Esophagus squamous epithelium (tissue), 5 donors: ENCODE measurements at places on chromosomes 5 and 9.

DNA sequence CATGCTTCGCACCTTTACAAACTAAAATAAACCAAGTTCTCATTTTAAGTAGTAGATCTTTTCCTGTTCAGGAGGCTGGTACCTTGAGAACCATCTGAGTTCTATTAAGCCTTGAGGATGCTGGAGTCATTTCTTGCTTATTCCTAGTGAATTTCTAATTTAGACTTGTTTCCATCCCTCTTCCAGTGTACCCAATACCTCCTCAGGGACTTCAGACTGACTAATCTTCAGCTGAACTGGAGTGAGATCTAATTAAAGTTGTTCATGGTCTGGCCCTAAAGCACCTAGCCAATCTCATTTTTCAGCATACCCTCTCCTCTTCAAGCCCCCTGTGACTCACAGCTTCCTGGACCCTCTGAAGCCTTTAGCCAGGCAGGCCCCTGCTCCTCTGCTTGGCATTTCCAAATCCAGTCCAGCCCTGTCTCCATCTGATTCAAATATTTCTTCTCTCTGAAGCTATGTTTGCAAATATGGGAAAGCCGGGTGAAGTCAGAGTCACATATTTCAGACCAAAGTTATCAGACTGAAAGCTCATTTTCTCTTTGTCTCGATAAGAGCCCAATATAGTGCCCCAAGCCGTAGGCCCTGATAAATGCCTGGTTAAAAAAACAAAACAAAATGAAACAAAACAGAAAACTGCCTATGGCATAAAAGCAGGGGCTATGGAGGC lies 19.4 kb upstream of the TNFSF15 start:
- no peak for DNase-seq

- no peak for DNase-seq
Measured at GRCh38 chr5:7047511-7048261, 334.5 kb downstream of the TENT4A start.

GRCh38 chr5:157390551-157391297 lies 69.3 kb upstream of the NIPAL4 start:
- DNase-seq, result no peak

DNA sequence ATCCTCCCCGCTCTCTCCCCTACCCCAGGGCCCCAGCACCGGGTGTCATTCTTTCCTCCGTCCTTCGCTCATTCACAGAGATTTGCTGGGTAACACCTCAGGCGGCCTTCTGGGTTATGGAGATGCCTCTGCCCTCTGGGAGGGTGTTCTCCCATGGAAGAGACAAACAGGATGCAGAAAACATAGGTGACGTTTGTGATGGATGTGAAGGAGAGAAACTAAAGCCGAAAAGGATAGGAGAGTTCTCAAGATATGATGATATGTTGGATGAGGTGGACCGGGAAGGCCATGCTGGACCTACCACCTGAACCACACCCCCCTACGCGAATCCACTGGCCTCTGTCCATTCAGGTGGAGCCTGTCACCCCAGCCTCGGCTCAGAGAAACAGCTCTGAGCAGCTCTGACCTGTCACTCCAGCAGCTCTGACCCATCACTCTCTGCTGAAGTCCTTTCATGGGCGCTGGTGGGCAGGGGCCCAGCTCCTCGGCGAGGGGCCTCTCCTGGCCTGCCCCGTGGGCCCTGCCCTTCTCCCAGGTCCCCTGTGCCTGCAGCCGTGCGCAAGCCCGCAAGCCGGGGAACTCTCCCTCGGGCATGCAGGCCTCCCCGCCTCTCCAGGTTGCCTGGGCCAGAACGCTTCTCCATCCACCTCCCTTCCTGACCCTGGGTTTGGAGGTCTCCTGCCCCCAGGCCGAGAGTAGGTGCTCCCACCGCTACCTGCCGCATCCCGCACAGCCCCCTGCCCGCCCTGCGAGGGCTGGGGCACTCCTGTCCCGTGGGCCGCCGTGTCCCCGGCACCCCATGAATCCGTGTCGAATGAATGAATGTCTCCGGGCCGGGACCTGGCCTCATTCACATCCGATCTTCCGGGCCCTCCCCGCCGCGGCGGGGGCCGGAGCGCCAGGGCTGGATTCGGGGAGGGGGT lies 717 bp upstream of the NCS1 start:
- DNase-seq, result no peak

GRCh38 chr5:44714871-44715561 lies 93.7 kb upstream of the MRPS30 start:
- DNase-seq, result no peak

- no peak for DNase-seq
Measured at GRCh38 chr9:128621730-128622455, 34.8 kb downstream of the DYNC2I2 start.

DNA sequence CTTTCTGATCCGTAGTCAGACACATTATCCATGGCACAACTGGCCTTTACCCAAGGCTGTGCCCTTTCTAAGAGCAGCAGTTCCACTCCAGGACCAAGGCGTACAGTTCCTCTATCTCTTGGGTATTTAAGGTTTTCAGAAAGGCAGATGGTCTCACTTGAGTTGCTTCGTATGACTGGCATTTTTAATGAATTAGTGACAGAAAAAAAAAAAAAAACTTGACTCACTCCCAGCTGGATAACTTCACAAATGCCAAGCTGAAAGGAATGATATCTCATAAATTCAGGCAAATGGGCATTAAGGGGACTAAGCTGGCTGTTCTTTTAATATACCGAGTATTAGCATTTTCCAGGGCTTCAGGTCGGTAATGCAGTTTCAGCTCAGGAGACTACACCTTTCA lies 60.7 kb downstream of the SLC24A2 start:
- DNase-seq, result no peak

DNA sequence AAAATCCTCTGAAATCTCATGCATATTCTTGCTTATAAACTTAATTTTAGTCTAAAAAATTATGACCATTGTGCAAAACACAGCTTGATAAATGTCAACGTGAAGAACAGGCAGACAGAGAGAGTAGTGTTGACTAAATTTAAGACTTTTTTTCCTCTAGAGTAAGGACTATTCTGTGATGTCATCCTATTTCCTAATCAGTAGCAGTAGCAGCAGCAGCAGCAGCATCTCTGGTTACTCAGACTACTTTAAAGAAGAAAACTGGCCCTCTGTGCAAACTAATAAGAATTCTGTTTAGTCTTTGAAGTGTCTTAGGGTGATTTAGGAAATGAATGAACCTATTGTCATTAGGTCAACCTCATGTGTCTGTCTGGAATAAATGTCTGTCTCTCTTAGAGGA lies 403.0 kb downstream of the HINT1 start:
- DNase-seq, result no peak

GRCh38 chr5:140007311-140007710 lies 35.8 kb downstream of the NRG2 start:
- no peak for DNase-seq

- DNase-seq, result no peak
Measured at GRCh38 chr9:93709600-93710369, 133.4 kb downstream of the PHF2 start.

DNA sequence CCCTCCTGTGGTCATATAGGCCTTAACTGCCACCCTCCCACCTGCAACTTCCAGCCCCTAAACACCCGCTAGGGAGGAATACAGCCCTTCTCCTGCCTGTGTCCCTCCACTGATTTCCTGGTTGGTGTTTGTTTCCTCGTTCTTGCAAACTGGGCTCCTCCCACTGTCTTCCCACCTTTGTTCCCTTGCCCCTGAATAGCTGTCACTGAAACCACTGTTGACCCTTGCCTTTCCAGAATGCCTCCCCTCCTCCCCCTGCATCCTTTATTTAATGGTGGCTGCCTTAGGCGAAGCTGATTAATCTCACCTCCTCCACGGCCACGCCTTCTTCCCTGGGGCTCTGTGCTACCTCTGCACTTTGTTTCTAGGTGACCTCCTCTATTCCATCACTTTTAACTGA lies 626.7 kb downstream of the BNC2 start:
- no peak for DNase-seq

DNA sequence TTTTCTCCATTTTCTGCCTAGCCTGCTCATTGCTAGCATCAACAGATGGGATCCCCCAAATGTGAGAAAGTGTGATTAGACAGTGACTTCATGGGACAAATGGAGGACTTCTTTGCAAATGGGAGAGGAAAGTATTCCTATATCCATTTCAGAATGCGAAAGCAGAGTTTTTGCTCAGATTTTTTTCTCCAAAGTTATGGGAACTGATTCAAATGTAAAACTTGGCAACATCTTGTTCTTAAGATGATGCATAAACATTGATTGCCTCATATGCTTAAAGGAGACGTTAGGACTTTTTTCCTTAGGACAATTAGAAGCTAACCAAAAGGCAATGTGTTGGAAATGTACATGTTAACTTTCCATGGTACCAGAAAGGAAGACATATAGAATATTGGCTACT lies 704.3 kb upstream of the ZNF608 start:
- no peak for DNase-seq

GRCh38 chr5:82918311-82919031 lies 158.7 kb downstream of the TMEM167A start:
- no peak for DNase-seq

DNA sequence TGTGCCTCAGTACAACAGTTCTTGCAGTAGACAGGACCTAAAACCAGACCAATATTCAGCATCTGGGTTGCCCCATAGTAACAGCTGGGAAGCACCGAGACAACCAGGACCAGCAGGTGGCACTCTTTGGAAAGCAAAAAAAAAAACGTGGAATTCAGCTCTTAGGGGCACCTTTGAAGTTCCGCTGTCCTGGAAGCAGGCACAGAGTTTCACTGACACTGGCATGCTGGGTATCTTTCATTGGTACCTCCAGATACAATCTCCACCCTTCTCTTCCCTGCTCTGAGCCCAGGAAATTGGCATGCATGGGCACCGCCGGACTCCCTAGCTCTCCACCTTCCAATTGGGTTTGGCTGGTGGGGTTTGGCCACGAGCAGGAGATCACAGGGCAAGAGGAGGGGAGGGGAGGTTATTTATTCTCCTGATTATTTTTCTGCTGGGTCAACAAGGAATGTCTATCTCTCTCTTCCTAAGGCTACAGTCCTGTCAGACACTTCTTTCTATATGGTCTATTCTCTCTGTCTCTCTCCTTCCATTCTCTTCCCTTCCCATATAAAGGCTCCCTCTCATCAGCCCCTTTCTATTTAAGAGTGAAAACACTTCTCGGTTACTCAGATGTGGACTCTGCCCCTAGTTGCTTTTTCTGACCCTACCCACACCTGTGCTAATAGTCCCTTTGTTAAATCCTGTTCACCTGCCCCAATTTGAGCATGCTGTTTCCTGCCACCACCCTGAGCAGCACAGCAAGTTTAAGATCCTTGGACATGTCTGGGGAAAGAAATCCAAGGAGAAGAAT lies 1.9 kb upstream of the IDNK start:
- no peak for DNase-seq

- DNase-seq, result no peak
Measured at GRCh38 chr9:3330792-3331420, 194.9 kb downstream of the RFX3 start.

DNA sequence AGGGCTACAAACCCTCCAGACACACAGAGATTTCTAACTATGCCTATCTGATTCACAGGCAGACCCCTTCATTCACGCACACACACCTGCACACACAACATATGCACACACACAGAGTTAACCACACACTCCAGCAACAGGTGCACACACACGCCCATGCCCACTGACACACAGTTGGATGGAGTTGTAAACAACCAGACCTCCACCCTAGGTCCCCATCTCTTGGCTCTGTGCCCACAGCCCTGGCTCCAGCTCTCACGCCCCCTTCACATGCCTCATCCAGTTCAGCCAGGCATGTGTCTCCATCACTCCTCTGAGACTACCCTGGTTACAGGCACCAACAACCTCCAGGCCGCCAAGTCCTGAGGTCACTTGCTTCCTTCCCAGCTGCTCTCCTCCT lies 61.1 kb downstream of the PSD2 start:
- no peak for DNase-seq

GRCh38 chr9:111069183-111069582 lies 30.9 kb upstream of the LPAR1 start:
- DNase-seq, result no peak

DNA sequence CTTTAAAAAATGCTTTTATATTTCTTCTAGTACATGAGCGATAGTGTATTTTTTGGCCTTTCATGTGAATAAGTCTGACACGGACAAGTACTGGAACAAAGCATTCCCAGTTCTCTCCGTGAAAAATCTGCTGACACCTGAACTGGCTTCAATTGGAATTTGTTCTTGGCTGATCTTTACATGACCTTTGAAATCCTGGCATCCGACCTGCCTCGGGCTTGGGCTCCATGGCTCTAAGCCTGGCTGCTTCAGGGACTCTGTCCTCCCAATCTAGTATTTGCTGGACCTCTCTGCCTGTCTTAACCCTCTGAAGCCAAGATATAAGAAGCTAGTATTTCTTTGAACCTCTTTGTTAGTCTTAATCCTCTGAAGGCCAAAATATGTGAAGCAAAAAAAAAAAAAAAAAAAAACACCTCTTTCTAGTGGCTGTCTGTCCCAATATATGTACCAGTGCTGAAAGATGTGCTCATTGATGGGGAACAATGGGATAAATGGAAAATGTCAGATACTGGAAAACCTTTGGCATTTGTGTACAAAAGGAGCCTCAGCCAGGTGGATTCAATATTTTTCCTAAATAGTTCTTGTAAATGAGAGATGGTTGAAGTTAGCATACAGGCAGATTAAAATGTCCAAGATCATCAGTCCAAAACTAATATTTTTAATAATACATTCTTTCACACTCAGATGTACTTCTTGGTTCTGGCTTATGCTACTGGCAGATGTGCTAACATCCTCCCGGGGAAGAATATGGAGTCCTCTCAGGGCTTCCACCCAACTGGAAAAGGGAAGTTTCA lies 470.6 kb downstream of the TUSC1 start:
- DNase-seq, result no peak

DNA sequence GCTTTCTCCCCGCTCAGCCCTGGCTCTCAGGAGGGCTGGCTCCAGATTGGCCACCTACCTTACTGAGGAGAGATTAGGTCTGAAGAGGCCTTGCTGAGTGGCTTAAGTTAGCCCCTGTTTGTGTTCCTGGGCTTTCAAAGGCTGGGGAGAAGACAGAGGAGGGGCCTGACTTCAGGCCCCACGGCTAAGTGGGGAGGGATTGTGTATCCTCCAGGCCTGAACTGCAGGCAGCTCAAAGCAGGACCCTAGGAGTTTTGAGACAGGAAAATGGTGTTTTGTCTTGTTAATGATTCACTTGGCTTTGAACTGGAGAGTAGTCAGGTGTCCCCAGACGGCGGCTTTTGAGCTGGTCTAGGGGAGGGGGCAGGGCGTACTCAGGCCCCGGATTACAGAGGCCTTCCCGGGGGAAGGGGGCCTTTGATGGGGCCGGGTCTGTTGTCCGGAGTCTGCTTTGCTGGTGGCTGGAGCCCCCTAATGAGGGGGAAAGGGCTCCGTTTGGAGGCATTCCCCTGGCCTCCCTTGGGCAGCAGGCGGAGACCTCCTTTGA lies 162.0 kb upstream of the SMIM23 start:
- no peak for DNase-seq

- DNase-seq, result no peak
Measured at GRCh38 chr5:123278284-123278683, 144.9 kb downstream of the CEP120 start.
